ENCODE measurements at places on chromosomes 6 and 20.

- no peak for DNase-seq
These were observed 57.8 kb downstream of the PHACTR3 start for GRCh38 chr20:59662161-59662560.

DNA sequence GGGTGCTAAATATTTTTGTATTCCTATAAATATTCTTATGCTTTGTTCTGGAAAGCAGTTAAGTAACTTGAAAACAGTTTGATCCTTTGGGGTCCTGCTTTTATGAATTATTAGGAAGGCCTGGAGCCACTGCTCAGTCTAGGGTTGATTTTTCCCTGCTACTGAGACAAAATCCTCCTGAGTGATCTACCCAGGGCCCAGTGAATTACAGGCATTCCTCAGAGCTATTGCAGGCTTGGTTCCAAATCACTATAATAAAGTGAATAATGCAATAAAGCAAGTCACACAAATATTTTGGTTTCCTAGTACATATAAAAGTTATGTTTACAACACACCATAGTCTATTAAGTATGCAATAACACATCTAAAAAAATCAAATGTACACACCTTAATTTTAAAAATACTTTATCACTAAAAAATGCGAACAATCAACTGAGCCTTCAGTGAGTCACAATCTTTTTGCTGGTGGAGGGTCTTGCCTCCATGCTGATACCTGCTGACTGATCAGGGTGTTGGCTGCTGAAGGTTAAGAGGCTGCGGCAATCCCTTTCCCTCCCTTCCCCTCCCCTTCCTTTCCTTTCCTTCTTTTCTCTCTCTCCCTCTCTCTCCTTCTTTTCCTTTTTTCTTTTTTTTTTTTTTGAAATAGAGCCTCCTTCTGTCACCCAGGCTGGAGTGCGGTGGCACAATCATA lies 43.0 kb downstream of the DNAAF9 start:
- DNase-seq = no peak

- no peak for DNase-seq
These were observed 350.3 kb upstream of the KCNQ5 start for GRCh38 chr6:72271531-72271930.

- no peak for DNase-seq
These were observed 48.1 kb upstream of the BTBD3 start for GRCh38 chr20:11869641-11870040.

GRCh38 chr6:170178561-170179477 lies 112.1 kb downstream of the DLL1 start:
- peak; percentile 12 for DNase-seq

DNA sequence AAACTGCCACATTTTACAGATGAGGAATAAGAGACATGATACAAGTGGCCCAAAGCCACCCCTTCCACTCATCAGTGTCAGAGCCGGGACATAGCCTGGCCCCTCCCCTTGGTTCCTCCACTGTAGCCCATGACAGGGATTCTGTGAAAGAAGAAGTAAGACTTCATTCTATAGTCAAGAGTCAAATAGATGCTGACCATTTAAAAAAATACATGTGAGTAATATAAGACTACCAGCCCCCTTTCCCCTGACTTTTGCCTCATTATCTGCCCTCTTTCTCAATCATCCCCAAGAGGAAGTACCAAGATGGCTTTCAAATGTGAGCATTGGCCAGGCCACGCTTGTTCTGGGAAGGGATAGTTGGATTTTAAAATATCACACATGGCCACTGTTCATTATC lies 57.8 kb upstream of the TAB2 start:
- no peak for DNase-seq

- DNase-seq = no peak
These were observed 172.7 kb downstream of the PACRG start for GRCh38 chr6:162900503-162900902.

- DNase-seq = no peak
These were observed 215.0 kb upstream of the RIN2 start for GRCh38 chr20:19543101-19543500.

DNA sequence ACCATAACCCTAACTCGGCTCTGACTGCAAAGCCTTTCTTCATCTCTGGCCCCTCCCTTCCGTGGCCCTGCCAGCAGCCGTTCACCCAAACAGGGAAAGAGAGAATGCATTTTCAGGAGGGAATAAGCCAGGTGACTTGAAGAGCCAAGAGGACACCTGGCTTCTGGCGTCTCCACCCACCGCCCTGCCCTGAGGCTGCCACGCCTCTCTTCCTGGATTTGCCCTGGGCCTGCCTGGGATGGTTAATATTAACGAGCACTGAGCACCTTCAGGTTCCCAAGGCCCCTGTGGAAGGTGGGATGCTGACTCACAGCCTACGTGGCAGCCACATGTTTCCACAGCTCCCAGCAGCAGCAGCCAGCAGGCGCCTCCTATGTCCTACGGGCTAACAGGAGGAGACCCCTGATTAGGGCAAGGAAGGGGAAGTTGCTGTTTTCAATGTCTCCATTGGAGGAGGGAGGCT lies 138.0 kb upstream of the RREB1 start:
- no peak for DNase-seq

- no peak for DNase-seq
These were observed 597.9 kb downstream of the EPM2A start for GRCh38 chr6:145137425-145137824.

DNA sequence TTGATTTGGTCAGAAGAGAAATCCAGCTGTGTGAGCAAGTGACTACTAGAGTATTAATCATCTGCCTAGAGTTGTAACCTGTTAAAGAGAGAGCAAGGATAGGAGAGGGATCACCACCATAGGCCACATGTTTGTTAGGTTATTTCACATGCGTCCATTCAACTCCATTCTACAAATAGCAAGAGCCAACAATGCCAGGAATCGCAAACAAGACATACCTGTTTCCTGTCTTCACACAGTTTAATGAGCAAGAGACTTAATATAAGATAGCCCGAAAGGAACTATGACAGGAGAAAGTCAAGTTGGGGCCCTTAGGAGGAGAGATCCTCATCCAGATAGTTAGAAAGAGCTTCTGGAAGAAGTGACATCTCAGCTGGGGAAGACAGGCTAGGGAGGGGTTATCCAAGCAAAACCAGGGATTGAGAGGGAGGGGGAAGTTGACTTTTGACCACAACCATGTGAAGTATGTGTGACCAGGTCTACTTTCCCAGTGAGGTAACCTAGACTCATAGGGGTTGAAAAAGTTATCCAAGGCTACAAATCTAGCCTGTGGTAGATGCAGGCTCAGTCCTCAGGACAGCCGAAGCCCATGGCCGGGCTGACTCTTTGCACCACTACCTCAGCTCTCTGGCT lies 147.4 kb downstream of the ALDH8A1 start:
- DNase-seq = no peak

- DNase-seq = no peak
These were observed 283.7 kb upstream of the SOX4 start for GRCh38 chr6:21309807-21310221.
